ENCODE measurements at places on chromosomes 6 and 20. TPM values are rescaled to one million over a fixed set of nuclear protein-coding genes. Genes with fewer than 3 reads are reported as not detected.
A peak's percentile ranks its signal among the peaks of the same experiment; 100 is the strongest.

DNA sequence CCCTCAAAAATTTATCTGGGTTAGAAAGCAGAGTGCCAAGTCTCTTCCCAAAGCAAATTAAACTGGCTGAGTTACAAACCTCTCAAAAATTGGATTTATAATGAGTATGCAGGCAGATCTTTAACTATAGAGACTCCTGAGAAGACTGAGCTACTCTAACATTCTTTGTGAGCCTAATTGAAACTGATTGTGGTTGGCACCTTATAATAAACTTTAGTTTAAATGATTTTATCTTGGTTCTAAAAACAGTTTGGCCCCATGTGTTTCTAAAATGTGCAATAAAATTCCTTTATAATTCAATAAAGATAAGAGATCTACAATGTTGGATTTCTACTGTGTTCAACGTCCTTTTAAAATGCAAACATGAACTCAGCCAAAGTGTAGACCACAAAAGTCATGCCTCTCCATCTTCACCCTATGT is 480.2 kb upstream of the RNF217 start:
- DNase-seq: no peak

DNA sequence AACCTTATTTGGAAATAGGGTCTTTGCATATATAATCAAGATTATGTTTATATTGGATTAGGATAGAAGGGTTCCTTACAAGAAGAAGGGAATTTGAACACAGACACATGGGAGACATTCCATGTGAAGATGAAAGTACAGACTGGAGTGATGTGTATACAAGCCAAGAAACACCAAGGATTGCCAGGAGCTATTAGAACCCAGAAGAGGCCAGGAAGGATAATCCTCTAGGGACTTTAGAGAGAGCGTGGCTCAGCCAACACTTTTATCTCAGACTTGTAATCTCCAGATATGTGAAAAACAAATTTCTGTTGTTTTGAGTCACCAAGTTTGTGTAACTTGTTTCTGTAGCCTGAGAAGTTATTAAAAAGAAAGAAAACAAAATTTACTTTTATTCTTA is 1173.9 kb upstream of the CITED2 start:
- no peak for DNase-seq

EPHA7 gene
- total RNA-seq: not detected

OPN5 gene
- total RNA-seq: not detected

DNA sequence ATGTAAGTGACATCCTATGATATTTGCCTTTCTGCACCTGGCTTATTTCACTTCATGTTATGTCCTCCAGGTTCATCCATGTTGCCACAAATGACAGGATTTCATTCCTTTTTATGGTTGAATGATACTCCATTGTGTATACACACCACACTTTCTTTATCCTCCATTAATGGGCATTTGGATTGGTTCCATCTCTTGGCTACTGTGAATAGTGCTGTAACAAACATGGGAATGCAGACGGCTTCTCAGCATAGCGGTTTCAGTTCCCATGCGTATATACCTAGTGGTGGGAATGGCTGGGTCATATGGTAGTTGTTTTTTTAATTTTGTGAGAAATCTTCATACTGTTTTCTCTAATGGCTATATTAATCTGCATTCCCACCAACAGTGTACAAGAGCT is 14.8 kb downstream of the MTHFD1L start:
- DNase-seq: no peak

PBOV1 gene
- not detected for total RNA-seq

DNA sequence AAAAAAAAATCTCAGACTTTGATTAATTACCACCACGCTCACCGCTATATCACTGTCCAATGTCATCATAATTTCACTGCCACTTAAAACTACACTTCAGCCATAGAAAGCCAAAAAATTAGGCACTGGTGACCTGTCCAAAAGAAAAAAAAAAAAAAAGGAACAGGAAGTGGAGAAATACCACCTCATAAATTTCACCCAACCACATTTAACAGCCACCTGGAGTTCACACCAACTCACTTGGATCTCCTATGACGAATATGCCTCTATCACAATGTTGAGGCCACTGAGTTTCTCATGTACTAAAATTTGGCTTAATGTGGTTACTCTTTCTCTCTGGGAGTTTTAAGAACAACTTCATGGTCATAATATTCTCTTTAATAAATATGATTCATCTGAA is 237.5 kb upstream of the RSPO3 start:
- no peak for DNase-seq

CRISP2 gene
- total RNA-seq: not detected

GRCh38 chr6:134795001-134795400 is 154.9 kb downstream of the ALDH8A1 start:
- DNase-seq: no peak

- DNase-seq: no peak
Measured at GRCh38 chr6:100175814-100176310, 181.8 kb upstream of the MCHR2 start.

DNA sequence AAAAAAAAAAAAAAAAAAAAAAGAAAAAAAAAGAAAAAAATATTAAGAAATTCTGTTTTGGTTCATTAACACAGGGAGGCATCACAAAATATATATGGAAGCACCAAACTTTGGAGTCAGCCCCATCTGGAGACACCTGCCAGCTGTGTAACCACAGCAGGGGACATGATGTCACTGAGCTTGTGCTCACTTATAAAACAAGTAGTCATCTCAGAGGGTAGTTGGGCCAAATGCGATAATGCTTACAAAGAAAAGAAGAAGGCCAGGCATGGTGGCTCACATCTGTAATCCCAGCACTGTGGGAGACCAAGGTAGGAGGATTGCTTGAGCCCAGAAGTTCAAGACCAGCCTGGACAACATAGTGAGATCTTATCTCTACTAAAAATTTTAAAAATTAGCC is 1.1 kb upstream of the BNIP5 start:
- no peak for DNase-seq

DNA sequence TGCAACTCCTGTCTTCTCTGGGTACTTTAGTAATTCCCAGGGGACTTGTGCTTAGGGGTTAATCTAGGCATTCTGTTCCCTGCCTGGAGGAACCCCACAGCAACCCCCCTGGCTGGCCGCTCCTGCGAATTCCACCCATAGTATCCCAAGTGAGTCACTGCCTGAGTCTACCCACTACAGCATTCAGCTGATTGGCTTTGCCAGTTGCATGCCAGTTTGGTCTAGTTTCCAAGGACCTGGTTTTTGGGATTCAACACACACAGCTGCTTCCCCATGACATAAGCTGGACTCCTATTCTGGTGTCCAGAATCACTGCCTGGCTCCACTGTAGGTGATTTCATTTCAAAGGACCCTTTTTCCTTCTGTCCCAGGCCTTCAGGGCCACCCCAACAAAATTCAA is 40.3 kb downstream of the PLCG1 start:
- DNase-seq: peak; percentile 98

DNA sequence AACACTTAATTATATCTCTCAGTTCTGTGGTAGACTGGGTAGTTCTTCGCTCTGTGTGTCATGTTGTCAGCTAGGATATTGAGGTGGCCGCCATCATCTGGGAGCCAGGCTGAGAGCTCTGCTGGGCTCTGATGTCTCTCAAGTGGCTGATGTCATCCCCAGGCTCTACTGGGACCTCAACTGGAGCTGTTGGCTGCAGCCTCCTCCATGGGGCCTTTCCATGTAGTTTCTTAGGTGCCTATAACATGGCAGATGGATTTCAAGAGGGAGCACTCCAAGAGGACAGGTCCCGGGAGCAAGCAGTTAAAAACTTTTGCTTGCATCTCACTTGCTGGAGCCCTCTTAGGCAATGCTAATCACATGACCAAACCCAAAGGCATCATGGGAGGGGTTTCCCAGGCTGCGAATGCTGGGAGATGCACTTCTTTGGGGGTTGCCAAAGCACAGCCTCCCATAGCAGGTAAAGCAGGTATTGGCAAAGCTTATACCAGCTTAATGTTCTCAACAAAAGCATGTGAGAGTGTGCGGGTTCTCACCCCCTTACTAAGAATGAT is 129.8 kb downstream of the TMEM242 start:
- no peak for DNase-seq

- no peak for DNase-seq
Measured at GRCh38 chr20:24359321-24360027, 110.0 kb upstream of the SYNDIG1 start.

- peak; percentile 59 for DNase-seq
Measured at GRCh38 chr6:34025861-34026260, 120.0 kb downstream of the GRM4 start.

PRL gene
- total RNA-seq: not detected

- no peak for DNase-seq
Measured at GRCh38 chr20:32297439-32297838, 20.0 kb downstream of the KIF3B start.

SSR1 gene
- total RNA-seq: 108 TPM

ARMH2 gene
- not detected for total RNA-seq

GRCh38 chr6:109284675-109285074 is 97.6 kb downstream of the CD164 start:
- no peak for DNase-seq

DNA sequence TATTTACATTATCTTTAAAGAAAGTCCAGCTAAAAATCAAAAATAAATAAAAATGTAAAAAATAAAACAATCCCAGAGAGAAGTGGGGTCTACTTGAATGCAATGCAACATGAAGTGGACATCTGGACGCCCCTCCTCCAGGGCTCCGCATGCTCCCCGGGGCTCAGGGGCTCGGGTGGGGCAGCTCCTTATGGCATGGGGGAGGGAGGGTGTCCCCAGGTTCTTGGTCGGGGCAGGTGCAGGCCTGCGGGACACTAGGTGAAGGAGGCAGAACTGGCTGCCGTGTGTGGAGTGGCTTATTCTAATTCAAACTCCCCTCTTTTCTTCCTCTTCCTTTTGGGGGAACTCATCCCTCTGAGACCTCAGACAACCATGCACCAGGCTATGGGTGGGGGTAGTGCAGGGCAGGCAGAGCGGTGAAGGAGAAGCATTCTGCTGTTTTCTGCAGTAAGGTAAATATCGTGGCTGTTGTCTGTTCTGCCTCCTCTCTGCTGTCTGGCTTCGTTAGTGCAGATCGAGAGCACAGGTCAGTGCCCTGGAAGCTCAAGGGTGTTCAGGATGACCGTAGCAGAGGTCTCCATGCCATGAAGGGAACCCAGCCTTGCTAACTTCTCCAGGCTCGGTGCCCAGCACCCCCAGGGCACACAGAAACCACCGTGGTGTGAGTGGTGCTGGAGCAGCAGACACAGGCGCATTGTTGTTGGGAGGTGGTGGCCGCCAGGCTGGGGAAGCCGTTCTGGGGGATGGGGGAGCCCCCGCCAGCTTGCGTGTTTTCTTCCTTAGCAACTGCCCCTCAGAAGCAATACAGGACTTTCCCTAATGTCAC is 82.6 kb downstream of the TTLL2 start:
- DNase-seq: no peak

DNA sequence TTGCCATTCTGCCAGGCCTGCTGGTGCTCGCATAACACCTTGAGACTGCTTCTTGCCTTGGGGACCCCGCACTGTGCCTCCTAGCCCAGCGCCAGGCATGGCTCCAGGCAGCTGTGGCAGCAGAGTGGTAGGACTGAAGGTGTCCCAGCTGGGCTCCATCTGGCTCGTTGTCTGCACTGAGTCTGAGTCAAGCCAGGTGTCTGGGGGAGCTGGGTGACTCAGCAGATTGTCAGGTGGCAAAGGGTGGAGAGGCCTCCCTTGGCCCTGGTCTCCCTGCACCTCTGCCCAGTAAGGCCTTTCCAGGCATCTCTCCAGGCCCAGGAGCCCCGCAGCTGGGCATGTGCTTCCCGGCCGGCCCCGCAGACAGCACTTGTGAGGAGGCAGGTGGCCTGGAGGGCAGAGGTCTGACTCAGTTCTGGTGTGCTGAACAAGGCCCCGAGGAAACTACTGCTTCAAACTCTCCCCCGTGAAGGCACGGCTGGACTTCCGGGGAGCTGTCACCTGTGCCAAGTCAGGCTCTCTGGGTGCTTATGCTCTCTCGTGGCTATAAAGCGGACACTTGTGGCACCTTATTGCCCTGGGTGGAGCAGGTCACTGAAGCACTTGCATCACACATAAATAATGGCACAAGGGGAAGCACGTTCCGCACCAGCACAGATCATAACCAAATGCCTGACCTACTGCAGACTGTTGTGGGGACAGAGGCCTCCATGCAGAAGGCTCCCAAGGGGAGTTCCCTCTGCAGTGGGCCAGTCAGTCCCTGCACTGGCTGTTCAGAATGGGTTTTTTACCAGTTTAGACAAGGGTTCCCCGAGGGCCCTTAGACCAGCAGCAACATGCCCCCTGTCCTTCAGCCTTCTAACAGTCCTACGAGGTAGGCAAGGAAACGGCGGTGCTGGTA is 27.5 kb downstream of the FOXC1 start:
- DNase-seq: peak; percentile 57

GRCh38 chr6:80959034-80959433 is 793.4 kb downstream of the TENT5A start:
- DNase-seq: no peak

GRCh38 chr6:93900142-93900541 is 480.8 kb upstream of the EPHA7 start:
- DNase-seq: no peak

- DNase-seq: peak; percentile 99
Measured at GRCh38 chr20:62382306-62383198, 4.4 kb upstream of the RPS21 start.

DNA sequence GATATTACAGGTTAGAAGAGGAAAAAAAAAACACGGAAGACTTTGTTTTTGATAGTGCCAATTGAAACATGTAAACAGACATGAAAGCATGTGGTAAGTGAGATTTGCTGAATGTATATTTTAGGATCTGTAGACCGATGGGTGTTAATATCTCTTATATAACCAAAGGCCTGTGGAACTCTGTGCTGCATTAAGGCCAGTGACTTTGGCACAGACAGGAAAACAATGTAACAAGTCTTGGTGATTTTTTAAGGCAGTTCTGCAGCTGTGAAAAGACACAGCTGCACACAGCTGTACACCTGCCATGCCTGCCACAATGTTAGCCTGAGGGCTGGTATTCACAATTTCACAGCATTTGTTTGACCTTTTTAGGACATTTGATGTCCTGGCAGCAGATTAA is 6.1 kb downstream of the SOBP start:
- no peak for DNase-seq

DNA sequence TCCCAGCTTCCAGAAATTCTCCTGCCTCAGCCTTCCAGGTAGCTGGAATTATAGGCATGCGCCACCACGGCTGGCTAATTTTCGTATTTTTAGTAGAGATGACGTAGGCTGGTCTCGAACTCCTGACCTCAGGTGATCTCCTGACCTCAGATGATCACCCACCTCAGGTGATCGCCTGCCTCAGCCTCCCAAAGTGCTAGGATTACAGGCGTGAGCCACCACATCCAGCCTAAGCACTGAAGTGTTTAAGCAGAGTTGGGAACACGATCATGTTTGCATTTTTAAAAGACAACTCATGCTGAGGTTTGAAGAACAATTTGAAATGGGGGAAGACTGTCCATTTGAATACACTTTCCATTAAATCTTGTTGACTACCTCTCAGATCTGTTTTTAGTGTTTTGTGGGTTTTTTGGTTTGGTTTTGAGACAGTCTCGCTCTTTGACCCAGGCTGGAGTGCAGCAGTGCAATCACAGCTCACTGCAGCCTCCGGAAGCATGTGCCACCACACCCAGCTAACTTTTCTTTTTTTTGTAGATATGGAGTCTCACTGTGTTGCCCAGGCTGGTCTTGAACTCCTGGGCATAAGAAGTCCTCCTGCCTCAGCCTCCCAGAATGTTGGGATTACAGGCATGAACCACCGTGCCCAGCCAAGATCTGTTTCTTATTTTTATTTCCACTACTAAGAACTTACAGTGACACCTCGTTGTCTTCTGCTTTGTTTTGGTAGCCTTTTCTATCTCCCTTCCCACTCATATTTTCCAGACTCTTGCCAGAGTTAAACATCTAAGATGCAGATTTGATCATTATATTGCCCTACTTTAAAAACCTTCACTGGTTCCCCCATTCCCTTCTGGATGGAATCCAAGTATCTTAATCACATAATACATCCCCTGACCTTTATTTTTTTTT is 5.5 kb downstream of the CASP8AP2 start:
- DNase-seq: no peak
